ENCODE measurements at places on chromosomes 11 and 22.
A peak's percentile ranks its signal among the peaks of the same experiment; 100 is the strongest.

GRCh38 chr11:61507012-61507768 lies 1.4 kb upstream of the LRRC10B start:
- no peak for DNase-seq

DNA sequence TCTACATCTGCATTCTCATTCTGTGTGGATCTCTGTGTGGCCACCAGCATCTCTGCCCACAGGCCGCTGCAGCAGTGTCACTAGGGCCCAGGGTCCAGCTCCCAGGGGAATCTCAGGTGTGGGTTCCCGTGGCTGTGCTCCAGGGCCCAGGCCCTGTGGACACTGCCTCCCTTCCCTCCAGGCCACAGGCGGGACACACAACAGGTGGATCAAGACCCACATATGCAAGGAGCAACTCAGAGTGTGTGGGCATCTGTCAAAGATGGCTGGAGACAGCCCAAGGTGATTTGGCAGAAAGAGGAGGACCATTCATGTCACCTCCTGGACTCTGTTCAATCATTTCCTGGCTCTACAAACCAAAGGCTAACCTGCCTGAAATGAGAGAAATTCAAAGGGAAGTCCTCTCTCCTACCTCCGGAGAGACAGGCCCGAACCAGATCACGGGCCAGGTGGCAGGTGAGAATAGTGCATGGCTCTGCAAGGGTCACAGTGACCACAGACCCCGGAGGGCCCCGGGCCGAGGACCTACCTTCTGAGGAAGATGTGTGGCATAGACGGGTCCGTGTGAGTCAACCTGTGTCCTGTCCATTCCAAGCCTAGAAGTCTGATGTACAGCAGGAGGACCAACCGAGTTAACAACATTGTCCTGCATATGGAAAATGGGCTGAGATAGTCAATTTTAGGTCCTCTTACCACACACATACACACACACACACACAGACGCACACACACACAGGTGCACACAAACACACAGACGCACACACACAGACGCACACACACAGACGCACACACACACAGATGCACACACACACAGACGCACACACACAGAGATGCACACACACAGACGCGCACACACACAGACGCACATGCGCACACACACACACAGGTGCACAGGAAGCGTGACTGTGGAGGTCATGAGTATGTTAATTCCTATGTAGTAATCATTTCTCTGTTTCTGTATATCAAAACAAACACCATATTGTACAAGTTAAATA lies 1068.5 kb downstream of the BRD1 start:
- peak; percentile 65 for DNase-seq

DNA sequence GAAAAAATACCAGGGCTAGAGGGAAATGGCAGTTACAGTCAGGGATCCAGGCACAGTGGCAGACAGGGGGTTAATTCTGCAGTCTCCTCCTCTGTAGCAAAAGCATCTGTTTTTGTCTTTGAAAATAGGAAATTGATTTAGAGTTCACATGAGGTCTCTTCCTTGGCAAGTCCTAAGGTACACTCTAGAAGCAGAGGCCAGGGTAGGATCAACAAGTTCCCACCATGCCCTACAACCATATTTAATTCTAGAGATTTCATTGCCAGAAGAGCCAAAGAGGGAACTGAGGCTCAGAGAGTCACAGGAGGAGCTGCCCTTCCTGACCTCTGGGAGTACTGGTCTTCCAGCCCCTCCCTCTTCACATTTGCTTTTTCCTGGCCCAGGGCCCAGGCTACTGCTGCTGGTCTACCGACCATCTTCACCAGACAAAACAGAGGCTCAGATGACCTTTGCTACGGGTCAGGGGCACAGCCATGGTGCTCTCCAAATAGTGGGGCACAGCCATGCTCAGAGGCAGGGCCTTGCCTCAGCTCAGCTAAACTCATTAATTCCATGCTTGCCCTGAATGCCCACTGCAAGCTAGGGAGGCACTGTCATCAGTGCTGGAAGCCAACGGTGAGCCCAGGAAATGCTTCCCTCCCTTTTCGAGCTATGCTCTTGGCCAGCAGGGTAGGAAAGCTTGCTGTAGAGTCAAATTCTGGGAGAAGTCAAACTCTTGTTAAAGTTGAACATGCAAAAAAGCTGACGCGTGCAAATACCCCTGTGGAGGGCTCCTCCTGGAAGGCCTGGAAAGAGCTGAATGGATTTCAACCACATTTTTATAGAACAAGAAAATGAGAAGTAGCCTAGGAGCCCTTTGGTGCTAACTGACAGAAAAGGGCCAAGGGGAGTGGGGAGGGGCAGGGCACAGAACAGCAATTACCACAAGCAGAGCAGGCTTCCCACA lies 11.7 kb upstream of the CHRM4 start:
- no peak for DNase-seq

DNA sequence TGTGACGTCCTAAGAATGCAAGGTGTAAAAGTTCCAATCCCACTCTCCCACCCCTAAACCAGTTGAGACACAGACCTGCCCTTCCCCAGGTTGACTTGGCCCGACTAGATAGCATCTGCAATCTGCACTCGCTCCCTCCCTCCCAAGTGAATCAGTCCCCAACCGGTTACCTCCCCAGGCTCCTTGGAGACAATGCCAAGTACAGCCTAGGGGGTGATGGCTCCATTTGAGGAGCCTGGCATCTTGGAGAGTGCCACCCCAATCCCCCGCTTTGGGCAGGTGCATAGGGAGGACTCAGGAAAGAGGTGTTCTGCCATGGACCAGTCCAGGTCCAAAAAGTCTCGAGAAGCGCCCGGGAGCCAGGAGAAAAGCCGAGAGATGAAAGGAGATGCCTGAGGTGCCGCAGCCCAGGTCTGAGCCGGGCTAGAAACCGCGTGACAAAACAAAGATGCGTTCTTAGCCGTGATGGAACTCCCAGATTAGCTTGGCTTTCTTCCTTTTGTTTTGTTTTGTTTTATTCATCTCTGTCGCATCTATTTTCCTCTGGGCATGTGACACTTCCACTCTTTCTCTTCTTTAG lies 18.7 kb upstream of the SNX32 start:
- no peak for DNase-seq

GRCh38 chr11:124085583-124085982 lies 29.7 kb upstream of the VWA5A start:
- DNase-seq, result no peak

DNA sequence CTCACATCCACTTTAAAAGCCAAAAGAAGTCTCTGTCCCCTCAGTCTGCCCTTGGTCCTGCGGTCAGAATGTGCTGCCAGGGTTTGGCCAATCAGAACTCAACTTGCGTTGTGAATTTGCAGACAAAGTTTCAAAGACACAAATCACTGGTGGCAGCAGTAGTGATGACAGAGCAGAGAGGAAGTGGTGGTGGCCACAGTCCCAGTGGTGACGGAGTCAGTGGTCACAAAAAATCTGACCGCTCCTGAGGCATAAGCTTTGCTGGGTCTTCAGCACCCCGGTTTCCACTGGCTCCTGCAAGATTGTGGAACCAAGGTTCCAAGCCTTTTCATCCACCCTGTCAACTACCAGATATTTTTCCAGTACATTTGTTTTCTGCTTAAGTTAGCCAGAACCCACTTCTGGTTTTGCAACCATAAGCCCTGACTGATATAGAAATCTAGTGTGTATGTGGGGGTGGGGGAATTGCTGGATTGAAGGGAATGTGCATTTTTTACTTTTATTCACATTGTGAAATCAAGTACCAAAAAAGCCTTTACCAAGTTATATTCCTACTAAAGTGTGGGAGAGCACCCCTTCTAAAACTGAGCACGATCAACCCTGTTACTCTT lies 112.3 kb downstream of the TMPRSS5 start:
- no peak for DNase-seq

DNA sequence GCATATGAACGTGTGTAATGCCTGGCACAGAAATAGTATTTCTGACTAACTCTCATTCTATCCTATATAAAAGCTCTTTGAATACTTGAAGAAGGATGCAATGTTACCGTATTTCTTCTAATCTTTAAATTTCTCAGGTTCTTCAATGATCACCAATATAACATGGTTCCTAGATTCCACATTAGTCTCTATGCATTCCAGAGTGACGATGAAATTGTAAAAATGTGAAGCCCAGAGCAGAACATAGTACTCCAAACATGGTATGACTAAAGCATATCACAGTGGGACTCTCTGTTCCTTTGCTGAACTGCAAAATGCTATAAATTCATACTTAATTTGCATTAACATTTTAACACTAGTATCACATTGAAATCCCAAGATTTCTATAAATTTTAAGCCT lies 877.6 kb upstream of the CHORDC1 start:
- no peak for DNase-seq

GRCh38 chr11:122333467-122333866 lies 217.5 kb upstream of the BLID start:
- no peak for DNase-seq

DNA sequence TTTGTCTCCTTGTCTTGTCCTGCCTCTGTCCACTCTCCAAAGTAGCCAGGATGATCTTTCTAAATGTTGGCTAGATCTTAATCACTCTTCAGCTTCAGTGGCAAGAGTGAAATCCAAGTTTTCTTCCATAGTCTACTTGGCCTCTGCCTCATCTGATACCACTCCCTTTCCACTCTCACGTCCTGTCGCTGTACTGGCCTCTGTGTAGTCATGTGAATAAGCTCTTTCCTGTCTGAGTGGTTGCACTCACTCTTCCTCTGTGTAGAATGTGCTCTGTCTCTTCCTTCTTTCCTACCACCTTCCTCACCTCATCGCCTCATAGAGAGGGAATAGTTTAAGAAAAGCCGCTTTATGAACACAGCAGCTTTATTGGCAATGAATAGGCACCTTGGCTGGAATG lies 86.5 kb downstream of the WNT11 start:
- no peak for DNase-seq

GRCh38 chr22:38715176-38715764 lies 9.5 kb downstream of the GTPBP1 start:
- no peak for DNase-seq

GRCh38 chr22:39472570-39473556 lies 16.1 kb downstream of the MGAT3 start:
- no peak for DNase-seq

GRCh38 chr11:13053255-13053917 lies 44.3 kb downstream of the RASSF10 start:
- DNase-seq, result no peak

- DNase-seq, result no peak
Observed at GRCh38 chr22:35552196-35552842, 11.7 kb downstream of the RASD2 start.

DNA sequence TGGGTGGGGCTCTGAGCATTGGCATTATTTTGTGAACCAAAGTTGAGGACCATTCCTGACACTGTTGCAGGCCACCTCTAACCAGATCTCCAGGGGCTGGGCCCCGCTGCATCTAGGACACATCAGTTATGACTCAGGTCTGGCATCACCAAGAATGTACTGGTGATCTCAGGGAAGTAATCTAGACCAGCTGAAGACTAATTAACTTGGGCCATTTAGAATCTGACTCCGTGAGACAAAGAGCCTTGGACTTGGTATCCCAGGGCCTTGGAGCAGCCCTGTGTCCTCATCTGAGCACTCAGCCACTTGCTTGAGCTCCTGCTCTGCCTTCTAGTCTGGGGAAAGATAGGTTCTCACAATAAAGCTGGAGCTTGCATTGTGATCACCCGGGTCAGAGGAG lies 200.6 kb downstream of the KIRREL3 start:
- no peak for DNase-seq

- DNase-seq, result no peak
Observed at GRCh38 chr11:316031-316701, 2.3 kb downstream of the IFITM1 start.

DNA sequence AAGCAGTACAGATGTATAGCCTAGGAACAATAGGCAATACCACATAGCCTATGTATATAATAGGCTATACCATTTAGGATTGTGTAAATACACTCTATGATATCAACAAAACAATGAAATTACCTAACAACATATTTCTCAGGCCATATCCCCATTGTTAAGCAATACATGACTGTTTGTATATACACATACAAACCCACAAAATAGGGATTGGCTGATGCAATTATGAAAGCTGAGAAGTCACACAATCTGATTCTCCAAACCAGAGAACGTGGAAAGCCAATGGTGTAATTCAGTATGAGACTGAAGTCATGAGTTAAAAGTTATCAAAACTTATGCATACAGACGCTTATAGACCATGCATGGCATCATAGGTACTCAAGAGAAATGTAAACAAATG lies 700.1 kb upstream of the RAG2 start:
- no peak for DNase-seq

DNA sequence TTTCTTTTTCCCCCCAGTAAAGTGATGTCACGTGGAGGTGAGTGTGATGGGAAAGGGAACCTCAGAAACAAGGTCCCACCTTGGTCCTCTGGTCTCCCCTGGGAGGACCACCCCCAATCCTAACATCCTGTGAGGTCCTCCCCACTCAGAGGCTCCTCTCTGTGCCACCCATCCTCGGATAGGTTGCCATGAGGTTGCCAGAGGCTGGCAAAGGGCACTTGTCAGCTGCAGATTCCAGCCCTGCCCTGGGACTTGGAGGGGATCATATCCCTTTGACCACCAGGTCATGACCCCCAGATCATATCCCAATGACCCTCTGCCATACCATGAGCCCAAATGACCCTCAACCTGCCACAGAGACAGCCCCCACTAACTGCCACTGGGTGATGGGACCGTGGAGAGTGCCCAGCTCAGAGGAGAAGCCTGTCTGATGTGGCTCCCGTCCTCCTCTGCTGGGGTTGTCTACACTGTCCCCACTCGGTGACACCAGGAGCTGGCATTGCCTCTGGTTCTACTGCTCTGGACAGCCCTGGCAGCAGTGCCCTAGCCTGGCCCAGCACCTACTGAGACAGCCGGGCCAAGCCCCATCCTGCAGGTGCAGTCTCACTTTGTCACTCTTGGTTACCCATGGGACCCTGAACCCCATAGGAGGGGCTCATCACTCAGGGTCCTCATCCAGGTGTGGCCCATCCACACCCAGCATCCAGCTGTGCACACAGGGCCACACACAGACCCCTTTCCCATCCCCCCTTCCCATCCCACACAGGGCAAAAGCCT lies 90.2 kb upstream of the KCNQ1OT1 start:
- no peak for DNase-seq

GRCh38 chr22:39230261-39231196 lies 14.3 kb downstream of the PDGFB start:
- DNase-seq, result no peak

DNA sequence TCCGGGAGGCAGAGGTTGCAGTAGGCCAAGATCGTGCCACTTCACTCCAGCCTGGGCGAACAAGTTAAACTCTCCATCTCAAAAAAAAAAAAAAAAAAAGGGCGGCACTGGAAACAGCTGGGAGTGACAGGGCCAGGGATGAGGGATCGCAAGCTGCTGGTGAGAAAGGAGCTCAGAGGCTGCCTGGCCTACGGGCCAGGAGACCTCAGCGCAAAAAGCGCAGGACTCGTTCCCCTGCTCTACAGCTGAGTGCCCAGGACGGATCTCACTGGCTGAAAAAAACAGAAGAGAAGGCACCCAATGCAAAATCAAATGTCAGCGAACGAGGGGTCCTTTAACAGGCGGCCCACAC lies 650 bp upstream of the NUP50 start:
- DNase-seq, result no peak

DNA sequence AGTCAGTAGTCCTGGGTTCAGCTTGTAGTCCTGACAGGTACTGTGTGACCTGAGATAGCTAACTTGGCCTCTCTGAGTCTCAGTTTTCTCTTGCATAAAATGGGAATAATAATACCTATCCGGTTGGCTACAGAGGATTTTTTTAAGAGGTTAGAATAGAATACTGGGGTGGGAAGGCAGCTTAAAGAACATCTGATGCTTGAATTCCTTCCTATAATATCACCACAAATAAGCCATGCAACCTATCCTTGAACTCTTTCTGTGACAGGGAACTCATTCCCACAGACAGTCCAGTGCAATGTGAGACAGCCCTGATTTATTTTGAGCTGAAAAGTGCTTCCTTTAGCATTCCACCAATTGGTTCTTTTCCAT lies 110.1 kb downstream of the CCDC81 start:
- DNase-seq, result no peak

- DNase-seq, result peak; percentile 92
Observed at GRCh38 chr11:57597916-57598830, 688 bp downstream of the SERPING1 start.
